GDM1 (cell line): ENCODE measurements at places on chromosomes 12 and 14.

GRCh38 chr12:59322473-59322872 lies 273.4 kb upstream of the SLC16A7 start:
- no peak for DNase-seq

- DNase-seq: no peak
Measured at GRCh38 chr14:59583755-59584154, 7.1 kb upstream of the CCDC175 start.

- DNase-seq: no peak
Measured at GRCh38 chr14:95274874-95275273, 44.8 kb downstream of the CLMN start.

- no peak for DNase-seq
Measured at GRCh38 chr12:93019212-93019927, 90.3 kb upstream of the EEA1 start.

DNA sequence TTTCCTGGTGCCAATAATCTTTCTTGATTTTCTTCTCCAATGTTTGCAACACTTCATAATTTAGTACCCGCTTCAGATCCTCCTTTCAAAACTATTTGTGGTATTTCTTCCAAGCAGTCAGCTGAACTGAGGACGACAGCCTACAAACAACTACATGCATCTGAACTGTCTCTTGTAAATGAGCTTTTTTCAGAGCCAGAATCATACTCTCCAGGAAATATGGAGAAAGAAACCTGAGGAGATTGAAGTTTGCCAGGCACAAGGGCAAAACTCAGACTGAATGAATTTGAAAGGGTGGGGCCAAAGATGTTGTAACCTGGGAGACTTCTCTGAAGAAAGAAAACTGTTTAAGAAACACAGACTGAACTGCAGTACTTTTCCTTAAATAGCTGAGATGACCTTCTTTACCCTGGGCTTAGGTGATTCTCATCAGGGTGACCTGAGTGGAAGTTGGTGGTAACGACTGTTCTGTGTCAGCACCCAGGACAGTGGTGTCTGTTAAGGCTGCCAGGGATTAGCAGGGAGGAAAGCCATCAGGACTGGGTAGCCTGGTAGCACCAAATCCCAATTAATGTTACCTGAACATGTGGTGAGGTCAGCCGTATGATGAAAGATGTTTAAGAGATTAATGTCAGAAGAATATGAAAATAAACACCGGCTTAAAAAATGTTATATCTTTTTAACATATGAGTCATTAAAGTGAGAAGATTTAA lies 95.0 kb downstream of the TGFB3 start:
- no peak for DNase-seq

- no peak for DNase-seq
Measured at GRCh38 chr12:102562836-102563425, 82.6 kb upstream of the IGF1 start.

DNA sequence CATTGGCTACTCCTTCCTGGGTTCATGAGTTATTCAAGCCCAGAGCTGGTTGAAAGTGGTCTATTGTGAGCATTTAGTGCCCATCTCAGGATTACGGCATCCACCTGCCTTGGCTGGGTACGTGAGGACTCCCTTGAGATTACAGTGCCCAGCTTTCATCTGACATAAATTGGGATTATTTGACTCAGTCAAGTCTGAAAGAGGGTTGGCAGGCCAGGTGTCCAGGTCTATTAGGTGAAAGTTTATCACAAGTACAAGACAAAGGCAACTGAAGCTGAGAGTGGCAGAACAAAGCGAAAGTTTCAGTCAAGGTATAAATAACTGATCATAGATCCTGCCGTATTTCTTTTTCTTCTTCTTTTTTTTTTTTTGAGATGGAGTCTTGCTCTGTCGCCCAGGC lies 84.6 kb upstream of the ATF7IP start:
- DNase-seq: no peak

DNA sequence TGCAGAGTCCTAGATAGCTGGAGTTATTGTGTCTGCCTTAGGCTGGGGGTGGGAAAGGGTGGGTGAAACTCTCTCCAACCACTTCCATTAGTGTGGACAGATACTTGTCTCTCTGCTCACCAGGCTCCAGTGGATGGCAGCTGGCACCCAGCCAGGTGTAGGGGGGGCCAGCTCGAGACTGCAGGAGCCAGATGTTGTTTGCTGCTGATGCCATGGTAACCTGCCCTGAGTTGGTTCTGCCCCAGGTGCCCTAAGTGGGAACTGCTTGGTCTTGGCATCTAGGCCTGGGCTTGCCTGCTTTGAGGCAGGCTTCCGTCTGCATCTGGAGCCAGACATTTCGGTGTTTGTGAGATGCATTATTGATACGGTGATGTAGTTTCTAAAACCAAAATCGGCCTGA lies 82.2 kb downstream of the ADCK1 start:
- no peak for DNase-seq

GRCh38 chr14:89534902-89535685 lies 118.1 kb upstream of the FOXN3 start:
- no peak for DNase-seq

DNA sequence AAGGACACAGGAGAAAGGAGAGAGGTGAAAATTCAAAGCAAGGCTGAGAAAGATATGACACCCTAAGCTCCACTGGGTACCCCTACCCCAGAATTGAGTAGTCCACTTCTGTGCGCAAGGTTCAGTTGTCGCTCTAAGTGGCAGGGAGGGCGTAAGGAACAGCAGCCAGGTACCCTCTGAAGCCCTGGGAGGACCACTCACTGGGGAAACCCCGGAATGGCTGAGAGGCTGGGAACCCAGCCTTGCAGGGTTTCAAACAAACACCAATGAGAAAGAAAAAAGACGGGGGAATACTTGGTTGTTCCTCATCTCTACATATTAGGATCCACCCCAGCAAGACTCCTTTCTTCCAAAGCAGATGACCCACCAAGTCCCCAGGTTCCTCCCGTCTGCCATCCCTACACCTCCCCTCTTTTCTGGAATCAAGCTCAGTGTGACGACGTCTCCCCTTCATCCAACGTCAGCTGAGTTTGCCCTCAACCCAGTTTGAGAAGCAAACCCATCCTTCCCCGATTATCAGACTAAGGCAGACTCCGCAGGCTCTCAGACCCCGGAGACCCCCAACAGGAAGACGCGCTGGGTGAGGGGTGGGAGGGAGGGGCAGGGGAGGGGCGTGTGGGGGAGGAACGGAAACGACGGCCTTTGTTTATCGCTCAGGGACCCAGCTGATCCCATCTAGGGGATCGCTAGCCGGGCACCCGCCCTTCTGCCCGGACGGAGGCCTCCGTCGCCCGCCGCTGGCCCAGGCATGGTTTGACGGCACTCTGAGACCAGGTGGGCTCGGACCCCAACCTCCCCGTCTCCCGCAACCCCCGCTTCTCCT lies 795 bp downstream of the LMBR1L start:
- no peak for DNase-seq
